Glutamatergic neuron (in vitro differentiated cells): ENCODE measurements at places on chromosomes 5 and 9. TPM values are rescaled to one million over a fixed set of nuclear protein-coding genes. Genes with fewer than 3 reads are reported as not detected.
A peak's percentile ranks its signal among the peaks of the same experiment; 100 is the strongest.

SAXO1 gene
- 0.37 TPM for total RNA-seq

DNA sequence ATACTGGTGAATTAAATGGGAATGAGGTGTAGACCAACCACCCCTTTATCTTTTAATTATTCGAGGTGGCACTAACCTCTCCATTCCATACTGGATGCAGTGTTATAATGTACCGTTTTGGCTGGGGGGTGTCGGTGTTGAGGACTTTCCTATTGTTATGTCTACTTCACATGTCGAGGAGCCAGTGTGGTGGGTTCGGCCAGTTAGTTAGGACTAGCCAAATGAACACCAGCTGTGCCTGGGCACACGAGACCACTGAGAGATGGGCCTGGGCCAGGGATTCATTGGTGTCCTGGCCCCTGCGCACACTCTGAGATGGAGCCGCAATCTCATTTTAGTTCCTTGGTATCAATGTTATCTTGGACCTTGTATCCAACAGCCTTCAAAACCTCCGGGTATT, 186.2 kb downstream of the CACNA1B start:
- H3K36me3 ChIP-seq, result peaks cover 40% of the 10 kb centered on the region
- no peak for DNase-seq
- no peak overlapping the region for H3K27ac ChIP-seq

GRCh38 chr9:110255463-110256379, 586 bp downstream of the TXN start:
- H3K36me3 ChIP-seq, result no peaks in the 10 kb centered on the region
- H3K27ac ChIP-seq, result peak overlapping the region; percentile 96
- peaks cover 12% of the 10 kb centered on the region for H3K4me1 ChIP-seq

RNF130 gene
- total RNA-seq, result 104 TPM

KLF4 gene
- total RNA-seq, result 72.1 TPM

DNA sequence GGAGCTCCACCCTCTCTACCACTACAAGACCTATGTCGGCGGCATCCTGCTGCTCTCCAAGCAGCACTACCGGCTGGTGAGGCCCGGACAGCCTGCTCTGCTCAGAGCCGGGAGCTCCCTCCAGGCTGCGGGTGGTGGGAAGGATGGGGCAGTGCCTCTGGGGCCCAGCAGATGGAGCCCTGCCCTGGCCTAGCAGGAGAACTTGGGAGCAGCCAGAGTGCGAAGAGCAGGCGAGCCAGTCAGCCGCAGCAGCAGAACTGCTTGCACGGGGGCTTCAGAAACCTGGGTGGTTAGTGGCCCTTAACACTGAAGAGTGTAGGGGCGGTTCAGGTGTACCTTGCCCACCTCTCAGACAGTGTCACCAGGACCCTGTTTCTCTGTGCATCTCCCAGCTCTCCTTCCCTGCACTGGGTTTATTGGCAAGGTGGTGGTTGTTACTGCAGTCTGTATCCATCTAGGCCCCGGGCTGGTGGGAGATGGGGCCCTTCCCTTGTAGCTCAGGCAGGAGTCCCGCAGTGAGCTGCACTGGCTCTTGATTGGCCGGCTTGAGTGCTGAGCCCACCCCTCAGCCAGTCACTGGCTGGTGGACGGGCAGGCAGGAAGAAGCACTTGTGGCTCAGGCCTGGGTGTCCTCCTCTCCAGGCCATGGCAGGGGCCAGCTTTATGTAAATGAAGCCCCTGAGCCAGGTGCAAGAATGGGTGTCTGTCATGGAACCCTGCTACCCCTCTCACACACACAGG, 7.7 kb downstream of the B4GALT7 start:
- no peak overlapping the region for H3K27ac ChIP-seq
- H3K36me3 ChIP-seq, result no peaks in the 10 kb centered on the region
- peak; percentile 93 for DNase-seq
- H3K4me3 ChIP-seq, result peak overlapping the region; percentile 38
- H3K27me3 ChIP-seq, result peaks cover 12% of the 10 kb centered on the region

- H3K36me3 ChIP-seq, result peaks cover 14% of the 10 kb centered on the region
- H3K4me1 ChIP-seq, result peaks cover 21% of the 10 kb centered on the region
- H3K4me3 ChIP-seq, result peak overlapping the region; percentile 35
- peak; percentile 80 for DNase-seq
- peaks cover 14% of the 10 kb centered on the region for H3K27me3 ChIP-seq
Observed at GRCh38 chr5:173581408-173582215, 34.8 kb downstream of the BOD1 start.
